Daoy (cell line): ENCODE measurements at places on chromosomes 2 and 18. TPM values are rescaled to one million over a fixed set of nuclear protein-coding genes. Genes with fewer than 3 reads are reported as not detected.

Gene RGPD3
- 0.06 and 0.80 TPM in 2 replicates for total RNA-seq

Gene CROCC2
- not detected in 2 replicates for total RNA-seq

Gene AP1S3
- 15.0 and 20.0 TPM in 2 replicates for total RNA-seq

Gene FAM124B
- total RNA-seq = 0.11 and 0.65 TPM in 2 replicates

Gene POTEE
- 1.7 and 5.2 TPM in 2 replicates for total RNA-seq

Gene RAB6D
- total RNA-seq = not detected in 2 replicates

Gene C2orf66
- total RNA-seq = not detected in 2 replicates

Gene ABCA12
- total RNA-seq = not detected in 2 replicates

Gene SIX3
- total RNA-seq = 0.24 TPM in 1 of 2 replicates, not detected in the other

Gene CNDP1
- not detected in 2 replicates for total RNA-seq

Gene UXS1
- total RNA-seq = 31.0 and 57.3 TPM in 2 replicates

Gene MROH2A
- total RNA-seq = 0.21 and 0.80 TPM in 2 replicates

Gene LDLRAD4
- 0.15 and 8.2 TPM in 2 replicates for total RNA-seq

Gene COBLL1
- 4.6 and 6.7 TPM in 2 replicates for total RNA-seq

Gene GALNT1
- total RNA-seq = 65.4 and 95.4 TPM in 2 replicates

Gene SMARCAL1
- total RNA-seq = 3.2 and 3.8 TPM in 2 replicates

Gene MOGAT1
- total RNA-seq = not detected in 2 replicates

Gene RAPH1
- 5.8 and 16.4 TPM in 2 replicates for total RNA-seq

Gene UGT1A6
- 1.1 TPM in 1 of 2 replicates, not detected in the other for total RNA-seq

Gene C1GALT1C1L
- total RNA-seq = 0.12 and 1.3 TPM in 2 replicates

Gene GRP
- not detected in 2 replicates for total RNA-seq

Gene SERPINB11
- not detected in 2 replicates for total RNA-seq

Gene NEUROD1
- total RNA-seq = 0.09 TPM in 1 of 2 replicates, not detected in the other

Gene UGT1A4
- total RNA-seq = 0.63 TPM in 1 of 2 replicates, not detected in the other

Gene SKA1
- total RNA-seq = 48.2 and 62.6 TPM in 2 replicates

Gene DSEL
- total RNA-seq = 0.06 and 0.18 TPM in 2 replicates

Gene SOX11
- total RNA-seq = 11.0 and 11.2 TPM in 2 replicates

Gene IL36RN
- not detected in 2 replicates for total RNA-seq
